Brain (organoid and tissue), 16 donors: ENCODE measurements at places on chromosomes 13 and 19.

- no peak for DNase-seq
These were observed 6.8 kb downstream of the GAMT start for GRCh38 chr19:1394252-1395193.

GRCh38 chr13:44331446-44331845, 42.2 kb upstream of the SERP2 start:
- DNase-seq: no peak

DNA sequence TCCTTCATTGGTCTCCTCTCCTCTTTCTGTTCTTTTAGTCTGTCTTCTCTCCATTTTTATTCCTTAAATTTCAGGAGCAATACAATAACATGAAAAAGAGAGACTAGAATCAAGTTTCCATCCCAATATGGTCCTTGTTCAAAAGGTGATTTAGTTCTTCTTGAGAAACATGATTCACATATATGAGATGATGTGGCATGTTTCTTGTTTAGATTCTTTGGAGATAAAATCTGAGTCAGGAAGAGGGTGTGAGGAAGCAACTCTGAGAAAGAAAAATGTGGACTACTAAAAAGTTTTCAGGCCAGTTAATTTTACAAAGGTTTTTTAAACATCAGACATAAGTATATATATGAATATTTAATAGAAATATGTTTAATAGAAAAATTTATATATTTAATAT, 231.4 kb downstream of the OXGR1 start:
- DNase-seq: no peak

DNA sequence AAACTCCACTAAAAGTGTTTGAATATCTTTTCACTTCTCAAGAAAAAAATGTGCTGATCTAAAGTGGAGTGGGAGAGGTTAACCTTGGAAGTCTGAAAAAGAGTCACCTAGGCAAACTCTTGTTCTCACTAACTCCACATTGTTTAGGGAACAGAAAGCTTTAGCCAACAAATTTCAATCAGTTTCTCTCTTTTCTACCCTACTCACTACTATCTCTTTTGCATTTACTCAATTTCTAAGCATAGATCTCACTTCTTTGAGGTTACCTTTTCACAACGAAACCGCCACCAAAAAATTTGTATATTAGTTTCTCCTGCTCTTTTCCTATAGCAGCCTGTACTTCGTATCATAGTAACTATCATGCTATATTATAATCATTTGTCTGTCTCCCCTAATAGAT, 6.3 kb downstream of the NHLRC3 start:
- DNase-seq: no peak

- no peak for DNase-seq
These were observed 1505.6 kb upstream of the SLC10A2 start for GRCh38 chr13:104571893-104572229.

GRCh38 chr13:31649766-31650165, 89.6 kb upstream of the RXFP2 start:
- no peak for DNase-seq

GRCh38 chr19:9789066-9789465, 20.5 kb upstream of the ZNF846 start:
- no peak for DNase-seq

- no peak for DNase-seq
These were observed 1255.1 kb downstream of the SLITRK1 start for GRCh38 chr13:82627183-82627582.

- no peak for DNase-seq
These were observed 92.0 kb downstream of the KCNRG start for GRCh38 chr13:50107205-50107604.

DNA sequence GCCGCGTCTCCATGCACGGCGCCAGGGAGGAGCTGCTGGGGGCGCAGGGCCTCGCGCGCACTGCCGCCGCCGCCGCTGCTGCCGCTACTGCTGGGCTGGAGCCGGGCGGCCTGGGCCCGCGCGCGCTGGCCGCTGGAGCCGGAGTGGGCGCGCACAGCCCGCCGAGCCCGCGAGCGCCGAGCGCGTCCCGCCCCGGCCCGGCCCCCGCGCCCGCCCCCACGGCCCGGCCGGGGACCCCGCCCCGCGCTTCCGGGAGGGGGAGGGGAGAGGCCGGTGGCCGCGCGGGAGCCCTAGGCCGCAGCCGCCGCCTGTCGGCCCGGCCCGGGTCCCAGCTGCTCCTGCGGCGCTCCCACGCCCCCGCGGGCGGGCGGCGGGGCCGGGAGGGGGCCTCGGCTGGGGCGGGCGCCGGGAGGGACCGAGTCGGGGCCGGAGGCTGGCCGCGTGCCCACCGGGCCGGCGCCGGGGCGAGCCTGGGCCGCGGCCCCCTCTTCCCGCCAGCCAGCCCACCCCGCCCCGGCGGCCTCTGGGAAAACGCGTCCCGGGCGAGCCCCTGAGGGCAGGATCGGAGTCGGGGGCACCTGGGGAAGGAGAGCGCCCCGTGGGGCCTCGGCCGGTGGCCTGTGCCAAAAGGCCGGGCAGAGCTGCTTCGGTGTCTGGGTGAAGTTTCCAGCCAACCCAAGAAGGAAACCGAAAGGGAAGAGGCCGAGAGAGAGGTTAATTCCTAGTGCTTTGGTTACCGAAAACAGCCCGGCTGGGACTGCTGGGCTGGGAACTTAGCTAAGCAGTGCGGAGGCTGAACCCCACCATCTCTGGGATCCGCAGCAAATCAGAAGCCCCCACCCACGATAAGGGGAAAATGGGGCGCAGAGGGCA, at the start of gene STK24:
STK24 (minus strand) TSS at position 145 of the 873 bp plus-strand sequence. CDS start 321 bp downstream, outside the sequence.
- DNase-seq: peak; percentile 83

DNA sequence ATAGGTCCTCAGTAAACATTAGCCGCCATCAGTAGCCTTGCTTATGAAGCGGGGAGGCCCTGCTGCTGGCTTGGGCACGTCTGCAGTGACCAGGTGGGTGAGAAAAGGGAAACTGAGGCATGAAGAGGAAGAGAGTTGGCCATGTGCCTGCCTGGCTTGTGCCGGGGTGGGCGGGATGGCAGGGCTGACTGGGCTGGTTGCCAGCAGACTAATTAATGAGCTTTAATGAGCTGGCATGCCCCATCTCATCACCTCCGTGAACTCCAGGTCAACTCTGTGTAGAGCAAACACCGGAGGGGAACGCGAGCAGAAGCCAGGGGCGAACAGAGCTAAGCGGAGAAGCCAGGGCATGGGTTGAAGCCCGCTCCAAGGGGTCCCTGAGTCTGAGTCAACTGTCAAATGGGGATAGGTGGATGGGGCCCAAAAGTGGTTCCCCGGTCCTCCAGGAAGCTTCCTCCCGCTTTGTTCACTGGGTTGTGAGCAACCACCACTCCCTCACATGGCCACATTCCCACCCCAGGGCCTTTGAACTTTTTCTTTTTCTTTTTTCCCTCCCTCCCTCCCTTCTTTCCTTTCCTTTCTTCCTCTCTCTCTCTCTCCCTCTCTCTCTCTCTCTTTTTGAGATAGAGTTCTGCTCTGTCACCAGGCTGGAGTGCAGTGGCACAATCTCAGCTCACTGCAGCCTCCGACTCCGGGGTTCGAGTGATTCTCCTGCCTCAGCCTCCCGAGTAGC, 8.7 kb downstream of the NR2F6 start:
- no peak for DNase-seq

DNA sequence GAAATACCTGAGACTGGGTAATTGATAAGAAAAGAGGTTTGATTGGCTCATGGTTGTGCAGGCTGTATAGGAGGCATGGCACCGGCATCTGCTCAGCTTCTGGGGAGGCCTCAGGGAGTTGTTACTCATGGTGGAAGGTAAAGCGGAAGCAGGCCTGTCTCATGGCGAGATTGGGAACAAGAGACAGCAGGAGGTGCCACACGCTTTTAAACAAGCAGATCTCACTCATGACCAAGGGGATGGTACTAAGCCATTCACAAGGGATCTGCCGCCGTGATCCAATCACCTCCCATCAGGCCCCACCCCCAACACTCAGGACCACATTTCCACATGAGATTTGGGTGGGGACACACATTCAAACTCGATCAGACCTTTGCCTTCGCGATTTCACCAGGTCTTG, 86.2 kb downstream of the ANKRD10 start:
- no peak for DNase-seq
